NCI-H2171 (cell line): ENCODE measurements at places on chromosomes 5 and 9.
A peak's percentile ranks its signal among the peaks of the same experiment; 100 is the strongest.

DNA sequence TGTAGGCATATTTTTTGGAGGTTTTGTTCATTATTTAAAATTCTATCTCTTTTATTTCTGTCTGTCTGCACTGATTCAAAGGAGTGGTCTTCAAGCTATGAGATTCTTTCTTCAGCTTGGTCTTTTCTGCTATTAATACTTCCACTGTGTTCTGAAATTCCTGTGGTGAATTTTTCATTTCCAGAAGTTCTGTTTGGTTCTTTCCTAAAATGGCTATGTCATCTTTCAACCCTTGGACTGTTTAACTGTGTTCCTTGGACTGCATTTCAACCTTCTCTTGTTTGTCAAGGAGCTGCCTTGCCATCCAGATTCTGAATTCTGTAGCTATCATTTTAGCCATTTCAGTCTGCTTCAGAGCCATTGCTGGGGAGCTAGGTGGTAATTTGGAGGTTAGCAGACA, 76.3 kb downstream of the CERT1 start:
- no peak for DNase-seq

DNA sequence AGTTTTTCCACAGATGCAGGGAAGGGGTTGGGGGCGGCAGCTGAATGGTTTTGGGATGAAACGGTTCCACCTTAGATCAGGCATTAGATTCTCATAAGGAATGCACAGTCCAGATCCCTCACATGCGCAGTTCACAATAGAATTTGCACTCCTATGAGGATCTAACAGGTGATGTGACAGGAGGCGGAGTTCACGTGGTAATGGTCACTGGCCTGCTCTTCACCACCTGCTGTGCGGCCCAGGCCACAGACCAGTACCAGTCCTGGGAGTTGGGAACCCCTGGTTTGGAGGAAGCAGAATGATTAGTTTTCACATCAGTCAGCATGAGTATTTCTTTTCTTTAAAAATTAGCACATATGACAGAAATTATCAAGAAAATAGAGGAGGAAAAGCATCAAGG, 26.3 kb downstream of the ANP32B start:
- no peak for DNase-seq

DNA sequence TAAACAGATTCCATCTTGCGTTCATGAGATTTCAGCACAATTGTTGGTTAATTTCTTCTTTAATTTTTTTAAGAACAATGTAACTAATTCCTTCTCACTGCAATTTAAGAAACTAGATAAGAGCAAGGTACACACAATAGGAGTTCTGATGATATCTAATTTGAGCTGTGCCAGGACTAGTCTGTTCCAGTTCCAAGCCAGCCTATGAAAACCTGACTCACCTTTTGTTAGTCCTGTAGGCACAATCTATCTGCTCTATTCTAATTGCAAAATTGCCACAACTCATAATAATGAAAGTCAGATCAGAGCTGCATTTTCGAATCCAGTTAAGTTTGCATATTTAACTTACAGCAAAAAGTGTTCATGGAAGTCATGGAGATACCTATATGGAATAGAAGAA, 494.1 kb upstream of the TUSC1 start:
- DNase-seq = no peak

DNA sequence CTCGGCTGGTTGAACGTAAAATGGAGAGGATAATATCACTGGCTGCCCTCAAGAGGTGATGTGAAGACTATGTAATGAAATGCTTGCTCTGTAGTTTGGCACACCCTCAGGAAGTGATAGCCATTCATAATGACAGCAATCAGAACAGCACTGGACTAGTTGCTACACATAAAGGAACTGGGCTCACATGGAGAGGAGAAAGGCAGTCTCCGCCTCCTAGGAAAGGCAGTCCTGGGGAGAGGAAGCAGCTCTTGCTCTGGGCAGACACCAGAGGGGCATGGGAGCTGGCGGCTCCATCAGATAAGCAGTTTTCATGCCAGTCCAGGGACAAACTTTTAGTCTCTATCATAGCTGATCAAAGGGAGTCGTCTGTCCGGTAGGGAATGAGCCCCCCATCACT, 46.9 kb downstream of the ARHGEF37 start:
- DNase-seq = no peak

GRCh38 chr5:98318386-98318785, 455.1 kb upstream of the RGMB start:
- DNase-seq = no peak

GRCh38 chr5:157713830-157714595, 17.2 kb upstream of the THG1L start:
- no peak for DNase-seq

- peak; percentile 41 for DNase-seq
These were observed 8.0 kb downstream of the NTNG2 start for GRCh38 chr9:132169672-132170392.

DNA sequence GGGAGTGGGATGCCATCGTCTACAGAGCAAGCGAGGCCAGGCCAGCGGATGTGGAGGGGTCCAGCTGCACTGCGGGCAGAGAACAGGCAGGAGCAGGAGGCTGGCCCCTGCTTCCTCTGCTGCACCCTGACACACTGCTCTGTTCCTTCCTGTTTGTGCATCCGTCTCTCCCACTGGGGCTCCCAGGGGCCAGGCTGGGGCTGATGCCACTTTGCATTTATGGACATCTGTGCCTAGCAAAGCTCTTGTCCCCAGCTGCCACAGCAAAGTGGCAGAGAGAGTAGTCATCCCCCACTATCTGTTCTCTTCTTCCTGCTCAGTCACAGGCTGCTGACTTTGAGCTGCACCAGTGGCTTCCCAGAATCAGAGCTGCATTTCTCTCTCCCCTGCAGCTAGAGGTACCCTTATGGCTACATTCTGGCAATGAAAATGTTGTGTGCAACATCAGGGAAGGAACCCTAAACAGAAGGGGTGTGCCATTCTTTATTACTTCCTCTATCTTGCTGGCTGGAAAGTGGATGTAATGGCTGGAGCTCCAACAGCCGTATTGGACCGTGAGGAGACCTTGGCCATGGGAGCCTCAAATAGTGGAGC, 4.2 kb upstream of the NINJ1 start:
- DNase-seq = no peak

DNA sequence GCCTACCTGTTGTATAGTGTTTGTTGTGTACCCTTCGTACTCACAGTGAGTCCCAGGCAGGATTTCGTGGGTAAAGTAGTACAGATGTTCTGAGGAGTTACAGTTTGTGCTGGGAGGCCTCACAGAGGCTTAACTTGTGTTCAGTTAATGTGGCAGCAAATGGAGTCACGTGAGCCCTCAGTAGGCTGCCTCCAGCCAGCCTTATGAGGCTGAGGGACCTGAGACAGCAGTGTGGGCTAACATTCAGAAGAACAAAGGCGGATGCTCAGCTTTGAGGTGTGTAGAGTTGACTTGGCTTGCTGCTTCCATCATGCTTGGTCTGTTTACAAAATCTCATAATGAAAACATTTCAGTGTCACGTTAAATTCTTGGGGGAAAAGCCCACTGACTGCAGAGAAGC, 118.1 kb downstream of the TRIO start:
- no peak for DNase-seq

- DNase-seq = no peak
These were observed 221.6 kb downstream of the NFIB start for GRCh38 chr9:14092344-14092743.

DNA sequence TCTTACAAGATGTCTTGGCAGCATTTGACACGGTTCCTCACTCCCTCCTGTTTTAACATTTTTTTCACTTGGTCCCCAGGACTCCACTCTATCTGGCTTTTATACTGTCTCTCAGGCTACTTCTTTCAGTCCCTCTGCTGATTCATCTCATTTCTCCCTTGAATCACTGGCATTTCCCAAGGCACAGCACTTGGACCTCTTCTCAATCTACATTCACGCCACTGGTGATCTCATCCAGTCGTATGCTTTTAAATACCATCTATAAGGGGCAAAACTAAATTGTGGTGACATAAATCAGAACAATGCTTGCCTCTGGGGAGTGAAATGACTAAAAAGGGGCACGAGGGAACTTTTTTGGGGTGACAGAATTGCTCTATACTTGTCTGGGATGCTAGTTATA, 47.1 kb downstream of the MAPKAP1 start:
- no peak for DNase-seq

- DNase-seq = no peak
These were observed 26.8 kb downstream of the FAM81B start for GRCh38 chr5:95417971-95418370.

GRCh38 chr9:37083654-37084053, 36.7 kb upstream of the ZCCHC7 start:
- no peak for DNase-seq

- DNase-seq = no peak
These were observed 61.0 kb downstream of the FBXW11 start for GRCh38 chr5:171945476-171945875.

DNA sequence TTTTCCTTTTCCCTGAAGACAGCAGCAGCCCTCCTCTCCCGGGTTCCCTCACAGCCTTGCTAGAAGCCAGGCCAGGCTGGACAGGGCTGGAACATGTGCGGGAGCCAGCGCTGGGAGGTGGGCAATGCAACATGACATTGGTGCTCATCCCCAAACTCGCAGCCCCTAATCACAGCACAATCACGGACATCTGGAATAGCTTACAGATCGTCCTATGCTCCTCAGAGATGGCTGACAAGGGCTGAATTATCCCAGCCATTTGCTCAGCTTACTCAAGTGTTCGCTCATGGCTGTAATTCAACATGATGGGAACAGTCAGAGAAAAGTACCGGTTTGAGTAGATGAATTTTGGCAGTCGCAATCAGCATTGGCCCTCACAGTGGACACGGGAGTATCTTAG, 49.8 kb downstream of the FSTL4 start:
- no peak for DNase-seq

- no peak for DNase-seq
These were observed 124.0 kb downstream of the RGS3 start for GRCh38 chr9:113587471-113588031.

GRCh38 chr9:12776513-12777055, 1.8 kb downstream of the LURAP1L start:
- no peak for DNase-seq

- DNase-seq = peak; percentile 62
These were observed 18.3 kb upstream of the PHYHD1 start for GRCh38 chr9:128902351-128903078.

DNA sequence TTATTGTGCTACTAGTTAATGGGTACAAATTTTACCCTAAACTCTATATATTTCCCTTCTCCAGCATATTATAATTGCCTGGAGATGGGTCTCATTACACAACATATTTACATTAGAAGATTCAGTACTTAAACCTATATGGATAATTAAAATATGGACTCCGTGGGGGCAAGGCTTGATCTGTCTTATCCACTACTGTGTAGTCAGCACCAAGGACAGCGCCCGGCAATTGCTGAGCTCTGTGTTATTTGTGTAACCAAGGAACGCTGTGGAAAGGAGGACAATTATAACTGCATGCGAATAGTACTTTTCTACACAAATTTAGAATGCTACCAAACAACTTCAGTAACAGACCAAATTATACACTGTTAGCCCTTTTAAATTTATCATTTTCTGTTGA, 77.7 kb downstream of the DNAH5 start:
- no peak for DNase-seq

GRCh38 chr5:107088907-107089306, 581.8 kb downstream of the EFNA5 start:
- DNase-seq = no peak

- DNase-seq = no peak
These were observed 86.7 kb downstream of the PHF2 start for GRCh38 chr9:93662952-93663572.

- DNase-seq = no peak
These were observed at the start of gene IL31RA for GRCh38 chr5:55850839-55851674. Gene IL31RA, plus strand, starts transcription at chr5:55851357. Its CDS starts 214 bp downstream, at chr5:55851571.

- no peak for DNase-seq
These were observed 199.7 kb downstream of the NNT start for GRCh38 chr5:43802651-43803050.

GRCh38 chr9:132513416-132513815, 69.0 kb upstream of the BARHL1 start:
- DNase-seq = no peak

DNA sequence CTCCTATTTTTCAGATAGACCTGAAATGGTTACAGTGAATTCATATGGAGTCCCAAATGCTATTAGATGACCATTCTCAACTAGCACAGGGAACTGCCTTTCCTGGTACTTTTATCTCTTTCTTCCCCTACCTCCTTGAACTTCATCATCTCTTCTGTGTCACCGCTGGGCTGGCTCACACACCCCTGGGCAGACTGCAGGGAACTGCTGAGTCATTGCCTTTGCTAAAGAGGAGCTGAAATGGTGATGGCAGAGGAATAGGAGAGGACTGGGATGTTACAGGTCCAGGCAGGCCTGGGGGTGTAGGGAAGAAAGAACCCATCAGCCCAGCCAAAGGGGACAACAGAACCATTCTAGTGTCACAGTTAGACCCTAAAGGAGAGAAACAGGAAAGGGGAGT, 322.3 kb downstream of the ASTN2 start:
- DNase-seq = no peak
